ENCODE measurements at places on chromosomes 11 and 22.

GRCh38 chr11:100098560-100098959 lies 588.5 kb upstream of the ARHGAP42 start:
- no peak for DNase-seq

GRCh38 chr11:93476796-93477195 lies 66.4 kb downstream of the SMCO4 start:
- peak; percentile 25 for DNase-seq

DNA sequence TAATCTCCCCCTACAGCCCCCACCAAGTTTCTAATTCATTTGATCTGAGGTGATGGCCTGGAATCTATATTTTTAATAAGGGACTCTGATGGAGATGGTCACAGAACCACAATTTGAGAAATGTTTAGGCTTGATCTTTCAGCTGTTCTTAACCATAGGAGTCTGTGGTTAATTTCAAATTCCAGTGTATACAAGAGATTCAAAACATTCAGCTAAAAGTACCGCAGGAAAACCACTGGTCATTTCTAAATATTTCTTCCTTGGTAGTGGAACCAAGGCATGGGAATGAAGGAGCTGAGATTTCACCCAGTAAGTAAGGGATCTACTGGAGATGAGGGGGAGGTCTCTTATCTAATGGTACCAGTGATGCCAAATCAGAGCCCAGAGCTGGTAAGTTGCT lies 18.3 kb upstream of the GALNT18 start:
- peak; percentile 6 for DNase-seq

DNA sequence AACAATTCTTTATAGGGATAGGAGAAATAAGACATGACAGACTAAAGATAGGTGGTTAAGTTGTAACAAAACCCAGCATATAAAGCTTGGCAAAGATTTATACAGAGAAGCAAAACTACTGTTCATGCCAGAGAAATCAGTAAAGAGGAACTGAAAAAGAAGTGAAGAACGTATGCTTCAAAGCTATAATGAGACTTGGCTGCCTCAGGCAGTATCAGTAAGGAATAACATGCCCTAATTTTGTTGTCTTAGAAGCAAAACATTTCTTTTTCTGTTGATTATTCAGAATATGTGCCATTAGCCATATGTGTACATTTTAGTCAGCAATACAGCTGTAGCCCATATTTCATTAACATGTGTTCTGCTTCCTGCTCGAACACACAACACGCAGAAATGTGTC lies 403.2 kb downstream of the NELL1 start:
- DNase-seq: no peak

- DNase-seq: peak; percentile 49
Observed at GRCh38 chr11:93652161-93652597, 9.3 kb upstream of the CEP295 start.

DNA sequence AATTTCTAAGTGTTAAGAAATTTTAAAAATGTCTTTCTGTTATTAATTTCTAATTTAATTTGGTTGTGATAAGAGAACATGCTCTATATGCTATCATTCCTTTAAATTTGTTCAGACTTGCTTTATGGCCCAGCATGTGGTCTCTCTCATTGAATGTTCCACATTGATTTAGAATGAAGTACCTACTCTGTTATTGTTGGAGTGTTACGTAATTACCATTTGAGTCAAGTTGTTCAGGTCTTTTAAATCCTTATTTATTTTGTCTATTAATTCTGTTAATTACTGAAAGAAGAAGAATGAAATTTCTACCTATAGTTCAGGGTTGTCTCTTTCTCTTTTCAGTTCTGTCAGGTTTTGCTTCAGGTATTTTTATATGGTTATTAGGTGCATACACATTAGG lies 57.0 kb downstream of the PRMT3 start:
- DNase-seq: no peak

DNA sequence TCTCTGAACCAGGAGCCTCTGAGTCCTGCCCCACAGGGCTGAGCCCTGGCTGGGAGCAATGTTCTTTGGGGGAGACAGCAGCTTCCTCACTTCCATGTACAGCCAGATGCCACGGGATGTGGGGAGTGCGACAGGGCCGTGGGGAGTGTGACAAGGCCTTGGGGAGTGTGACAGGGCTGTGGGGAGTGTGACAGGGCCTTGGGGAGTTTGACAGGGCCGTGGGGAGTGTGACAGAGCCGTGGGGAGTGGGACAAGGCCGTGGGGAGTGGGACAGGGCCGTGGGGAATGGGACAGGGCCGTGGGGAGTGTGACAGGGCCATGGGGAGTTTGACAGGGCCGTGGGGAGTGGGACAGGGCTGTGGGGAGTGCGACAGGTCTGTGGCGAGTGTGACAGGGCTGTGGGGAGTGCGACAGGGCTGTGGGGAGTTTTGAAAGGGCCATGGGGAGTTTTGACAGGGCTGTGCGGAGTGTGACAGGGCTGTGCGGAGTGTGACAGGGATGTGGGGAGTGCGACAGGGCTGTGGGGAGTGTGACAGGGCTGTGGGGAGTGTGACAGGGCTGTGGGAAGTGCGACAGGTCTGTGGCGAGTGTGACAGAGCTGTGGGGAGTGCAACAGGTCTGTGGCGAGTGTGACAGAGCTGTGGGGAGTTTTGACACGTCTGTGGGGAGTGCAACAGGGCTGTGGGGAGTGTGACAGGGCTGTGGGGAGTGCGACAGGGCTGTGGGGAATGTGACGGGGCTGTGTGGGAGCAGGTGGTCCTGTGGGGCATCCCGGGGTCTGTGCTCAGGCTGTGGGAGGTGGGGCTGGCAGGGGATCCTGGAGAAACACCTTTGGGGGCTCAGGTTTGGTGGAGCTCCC lies 6.6 kb upstream of the KRTAP5-6 start:
- DNase-seq: no peak

GRCh38 chr11:16902781-16903378 lies 111.3 kb downstream of the PLEKHA7 start:
- DNase-seq: no peak

DNA sequence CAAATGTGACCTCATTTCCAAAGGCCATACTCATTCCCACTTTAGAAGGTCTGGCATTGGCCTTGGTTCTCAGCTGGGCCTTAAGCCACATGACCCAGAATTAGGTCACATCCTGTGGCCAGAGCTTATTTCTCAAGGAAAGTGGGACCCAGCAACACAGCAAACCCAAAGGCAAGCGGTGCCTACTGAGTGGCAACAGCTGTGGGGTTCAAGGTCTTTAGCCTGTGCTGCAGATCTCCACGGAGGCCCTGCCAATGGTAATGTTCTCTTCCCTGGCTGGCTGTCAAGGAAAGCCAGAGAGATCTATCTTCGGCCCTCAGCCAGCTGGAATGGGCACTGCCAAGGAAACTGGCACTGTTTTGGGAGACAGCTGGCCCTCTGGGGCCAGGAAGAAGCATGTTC lies 41.5 kb upstream of the TP53I11 start:
- DNase-seq: no peak

- DNase-seq: no peak
Observed at GRCh38 chr11:72218251-72218745, 1.7 kb downstream of the FOLR2 start.

- DNase-seq: no peak
Observed at GRCh38 chr11:55726715-55727324, 46.4 kb upstream of the OR5D13 start.

DNA sequence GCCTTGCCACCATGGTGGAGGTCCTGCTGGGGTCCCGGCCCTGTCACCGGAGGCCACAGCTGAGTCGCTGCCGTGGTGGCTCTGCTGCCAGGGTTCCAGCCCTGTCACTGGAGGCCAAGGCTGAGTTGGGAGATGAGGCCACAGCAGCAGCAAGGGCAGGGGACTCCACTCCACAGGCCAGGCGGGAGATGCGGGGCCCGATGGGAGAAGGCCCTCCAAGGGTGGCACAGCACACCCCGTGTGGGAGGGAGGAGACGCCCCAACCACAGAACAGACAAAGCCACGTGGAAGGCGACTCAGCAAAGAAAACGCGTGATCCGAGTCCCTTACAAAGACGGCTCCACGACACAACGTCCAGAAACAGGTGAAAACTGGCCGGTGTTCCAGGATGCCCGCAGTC lies 159.3 kb downstream of the BRD1 start:
- DNase-seq: no peak

GRCh38 chr11:2368178-2368850 lies 8.8 kb upstream of the CD81 start:
- DNase-seq: no peak

DNA sequence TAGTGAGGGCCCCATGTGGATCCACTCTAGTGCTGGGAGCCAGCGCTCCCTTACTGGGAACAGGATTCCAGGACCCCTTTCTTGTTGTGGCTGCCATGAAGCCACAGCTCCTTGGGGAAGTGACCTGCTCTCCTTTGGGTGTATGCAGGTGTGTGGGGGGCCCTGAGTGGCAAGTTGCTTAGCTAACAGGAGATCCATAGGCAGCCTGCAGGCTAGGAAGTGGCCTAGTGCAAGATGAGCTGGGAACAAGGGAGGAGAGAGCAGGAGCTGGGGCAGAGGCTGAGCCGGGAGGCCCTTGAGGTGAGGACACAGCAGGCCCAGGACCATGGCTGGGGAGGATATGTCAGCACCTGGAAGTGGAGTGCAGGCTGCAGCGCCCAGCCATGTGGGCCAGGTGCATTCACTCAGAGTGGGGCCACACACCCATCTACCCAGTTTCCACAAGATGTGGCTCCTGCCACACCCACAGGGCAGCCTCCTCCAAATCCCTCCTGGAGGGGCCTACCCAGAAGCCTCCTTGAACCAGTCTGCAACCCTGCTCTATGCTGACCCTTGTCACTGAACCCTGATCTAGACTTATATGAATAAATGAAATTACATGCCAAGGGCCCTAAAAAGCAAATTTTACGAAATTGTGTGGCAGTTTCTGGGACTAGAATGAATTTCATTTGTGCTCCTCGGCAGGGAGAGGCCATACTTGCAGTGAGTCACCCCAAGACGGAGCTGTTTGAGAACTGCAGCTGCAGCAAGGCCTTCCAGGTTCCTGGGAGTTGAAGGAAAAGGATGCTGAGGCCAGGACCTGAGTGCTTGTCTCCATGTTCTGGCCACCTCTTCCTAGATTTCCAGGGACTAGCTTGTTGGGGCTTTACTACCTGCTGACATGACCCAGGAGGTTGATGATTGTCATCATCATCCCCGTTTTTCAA lies 3.2 kb downstream of the THAP7 start:
- no peak for DNase-seq

All from fibroblast of skin of back (primary cell).